ENCODE measurements at places on chromosomes 12 and 14. TPM values are rescaled to one million over a fixed set of nuclear protein-coding genes. Genes with fewer than 3 reads are reported as not detected.

Gene ESRRB
- 8.0 TPM for total RNA-seq

Gene CLEC7A
- total RNA-seq, result 3.6 TPM

Gene GDF11
- 4.5 TPM for total RNA-seq

Gene MORN3
- 0.41 TPM for total RNA-seq

Gene RAD9B
- total RNA-seq, result 5.3 TPM

Gene EXOC3L4
- total RNA-seq, result 6.3 TPM

Gene TAS2R43
- total RNA-seq, result 20.5 TPM

Gene PPM1H
- total RNA-seq, result 4.5 TPM

Gene KDM5A
- total RNA-seq, result 72.3 TPM

Gene NOPCHAP1
- 5.4 TPM for total RNA-seq

Gene DDX24
- total RNA-seq, result 118 TPM

Gene ZNF10
- total RNA-seq, result 20.2 TPM

All from tongue (tissue), 3 donors.